ENCODE measurements at places on chromosomes 2 and 18.

DNA sequence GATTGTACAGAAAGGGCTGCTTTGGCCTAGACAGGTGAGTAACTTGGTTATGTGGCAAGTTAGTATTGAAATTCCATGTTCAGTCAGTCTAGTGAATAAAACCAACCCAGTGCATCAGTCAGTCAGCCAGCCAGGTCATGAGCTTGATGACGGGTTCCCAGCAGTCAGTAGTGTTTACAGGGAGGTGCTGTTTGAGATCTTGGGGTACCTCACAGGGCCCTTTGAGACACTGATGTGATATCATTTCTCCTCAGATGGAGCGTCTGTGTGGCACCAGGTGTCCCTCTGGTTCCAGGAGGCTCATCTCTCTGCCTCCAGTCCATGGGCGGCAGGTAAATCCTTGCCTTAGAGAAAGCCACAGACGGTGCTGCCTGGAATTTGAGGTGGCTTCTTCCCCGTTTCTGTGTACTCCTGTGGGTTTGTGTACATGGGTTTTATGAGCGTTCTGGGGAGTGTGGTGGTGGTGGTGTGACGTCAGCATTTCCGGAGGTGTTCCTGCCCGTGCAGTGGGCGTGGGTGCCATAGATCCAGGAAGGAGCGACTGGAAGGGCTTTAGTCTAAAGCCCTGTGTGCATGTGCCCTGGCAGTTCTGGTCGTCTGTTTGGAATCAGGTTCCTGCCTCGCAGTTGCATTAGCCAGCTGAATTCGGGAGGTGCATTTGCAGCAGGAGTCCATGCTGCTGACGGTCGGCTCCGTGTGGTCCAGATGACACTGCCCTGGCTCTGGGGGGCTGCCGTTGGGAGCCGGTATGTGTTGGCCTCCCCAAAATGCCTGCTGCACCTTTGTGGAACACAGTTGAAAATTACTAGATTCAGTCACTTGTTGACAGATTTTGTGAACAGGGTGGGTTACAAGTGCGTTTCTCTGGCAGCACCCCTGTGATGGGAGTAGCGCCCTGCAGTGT is 2.1 kb downstream of the CTDP1 start:
- DNase-seq, result no peak

- DNase-seq, result no peak
These were observed 1.0 kb upstream of the PPP1CB start for GRCh38 chr2:28750316-28751251.

- no peak for DNase-seq
These were observed 196.6 kb downstream of the NBAS start for GRCh38 chr2:15364561-15364960.

GRCh38 chr2:144082327-144082726 is 437.6 kb downstream of the ZEB2 start:
- DNase-seq, result no peak

GRCh38 chr2:71716697-71717624 is 263.6 kb downstream of the DYSF start:
- no peak for DNase-seq

GRCh38 chr2:46973673-46974072 is 58.1 kb upstream of the MCFD2 start:
- DNase-seq, result no peak
